ENCODE measurements at places on chromosomes 7 and 10.
A peak's percentile ranks its signal among the peaks of the same experiment; 100 is the strongest.

DNA sequence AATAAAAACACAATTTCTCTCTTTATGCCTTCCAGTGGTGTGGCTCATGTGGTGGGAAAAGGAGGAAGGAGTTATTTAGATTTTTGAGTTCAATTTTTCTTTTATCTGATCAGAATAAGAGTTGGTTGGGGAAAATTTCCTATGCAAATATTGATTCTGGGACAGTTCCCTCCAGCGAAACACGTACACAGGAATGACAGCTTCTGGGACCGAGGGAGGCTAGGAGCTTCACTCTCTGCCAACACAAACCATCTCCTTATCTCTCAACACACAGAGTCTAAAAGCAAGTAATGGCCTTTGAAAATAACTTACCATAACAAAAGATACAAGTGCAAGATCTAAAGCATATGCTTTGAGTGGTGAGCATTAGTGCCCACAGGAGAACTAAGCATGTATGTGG, 122.7 kb downstream of the RAPGEF5 start:
- DNase-seq, result no peak

DNA sequence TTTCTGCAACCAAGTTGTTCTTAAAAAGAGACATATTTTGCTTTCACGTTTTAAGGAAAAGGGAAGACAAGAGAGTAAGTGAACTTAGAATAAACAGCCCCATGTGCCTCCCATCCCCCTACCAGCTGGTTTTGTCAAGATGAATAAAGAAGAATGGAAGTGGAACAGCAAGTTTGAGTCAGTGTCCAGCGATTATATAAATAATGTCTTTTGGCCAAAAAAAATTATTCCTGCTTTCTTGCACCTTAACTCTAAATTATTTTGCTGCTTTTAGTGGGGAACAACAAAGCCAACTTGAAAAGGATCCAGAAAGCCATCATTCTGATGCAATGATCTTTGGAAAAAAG, 82.4 kb upstream of the TRIL start:
- DNase-seq, result no peak

- no peak for DNase-seq
These were observed 34.4 kb downstream of the PITRM1 start for GRCh38 chr10:3137958-3138726.

GRCh38 chr7:51645702-51646298, 329.2 kb upstream of the COBL start:
- DNase-seq, result no peak

GRCh38 chr7:70647801-70648498, 484.0 kb upstream of the GALNT17 start:
- DNase-seq, result peak; percentile 43

- DNase-seq, result peak; percentile 46
These were observed 435 bp upstream of the PWWP2B start for GRCh38 chr10:132396494-132397035.

- DNase-seq, result no peak
These were observed 619.2 kb upstream of the GALNT17 start for GRCh38 chr7:70512761-70513160.

- peak; percentile 45 for DNase-seq
These were observed 22.2 kb upstream of the PARP12 start for GRCh38 chr7:140084972-140085371.

- no peak for DNase-seq
These were observed 188.3 kb downstream of the MAD1L1 start for GRCh38 chr7:2044311-2044882.

- DNase-seq, result no peak
These were observed 733 bp downstream of the PRKCQ start for GRCh38 chr10:6579183-6579903.

DNA sequence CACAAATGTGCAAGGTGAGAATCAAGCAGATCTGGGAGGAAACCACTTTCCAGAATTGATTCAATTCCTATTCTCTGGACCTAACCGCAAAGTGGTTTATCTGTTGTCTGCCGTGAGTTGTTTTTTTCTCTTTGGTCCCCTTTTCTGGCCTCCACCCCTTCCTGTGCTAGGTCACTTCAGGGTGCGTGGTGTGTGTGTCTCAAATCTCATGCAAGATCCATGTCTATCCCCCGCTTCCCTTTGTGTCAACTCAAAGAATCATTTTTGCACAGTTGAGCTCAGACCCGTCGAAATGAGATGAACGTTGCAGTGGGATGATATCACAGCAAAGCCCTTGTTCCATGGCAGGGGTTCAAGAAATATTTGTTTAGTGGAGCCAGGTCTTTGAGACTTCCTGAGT, 184.5 kb downstream of the GATA3 start:
- DNase-seq, result no peak

DNA sequence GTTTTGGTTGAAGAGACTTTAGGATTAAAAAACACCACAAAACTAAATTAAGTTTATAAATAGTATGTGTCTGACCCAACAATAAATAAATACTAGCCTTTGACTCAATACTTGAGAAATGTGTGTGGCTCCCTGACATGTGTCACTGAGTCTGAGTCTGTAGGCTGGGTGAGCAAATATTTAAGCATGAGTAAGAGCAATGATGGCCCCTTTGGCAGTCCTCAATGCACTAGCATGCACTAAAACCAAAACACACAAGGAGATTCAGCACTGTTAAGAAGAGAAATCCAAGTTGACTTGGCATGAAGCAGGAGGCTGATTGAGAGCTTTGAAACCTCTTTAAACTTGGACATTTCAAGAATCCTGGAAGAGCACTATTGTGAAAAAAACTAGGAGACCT, 37.1 kb downstream of the CCDC71L start:
- no peak for DNase-seq

DNA sequence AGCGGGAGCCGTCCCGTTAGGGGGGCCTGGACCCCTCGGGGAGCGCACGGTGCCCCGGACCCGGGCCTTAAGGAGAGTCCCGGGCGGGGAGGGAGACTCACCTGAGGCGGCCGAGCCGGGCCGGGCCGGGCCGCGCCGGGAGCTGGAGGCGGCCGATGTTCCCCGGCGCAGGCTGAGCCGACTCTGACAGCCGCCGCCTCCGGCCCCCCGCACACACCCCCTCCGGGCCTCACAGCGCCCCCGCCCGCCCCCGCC, at the start of gene ACHE:
Gene ACHE, minus strand, starts transcription at position 188 of the 255 bp plus-strand sequence. CDS start 1,656 bp downstream, outside the sequence.
- DNase-seq, result no peak

GRCh38 chr7:74267756-74268565, 13.8 kb upstream of the RFC2 start:
- DNase-seq, result no peak

DNA sequence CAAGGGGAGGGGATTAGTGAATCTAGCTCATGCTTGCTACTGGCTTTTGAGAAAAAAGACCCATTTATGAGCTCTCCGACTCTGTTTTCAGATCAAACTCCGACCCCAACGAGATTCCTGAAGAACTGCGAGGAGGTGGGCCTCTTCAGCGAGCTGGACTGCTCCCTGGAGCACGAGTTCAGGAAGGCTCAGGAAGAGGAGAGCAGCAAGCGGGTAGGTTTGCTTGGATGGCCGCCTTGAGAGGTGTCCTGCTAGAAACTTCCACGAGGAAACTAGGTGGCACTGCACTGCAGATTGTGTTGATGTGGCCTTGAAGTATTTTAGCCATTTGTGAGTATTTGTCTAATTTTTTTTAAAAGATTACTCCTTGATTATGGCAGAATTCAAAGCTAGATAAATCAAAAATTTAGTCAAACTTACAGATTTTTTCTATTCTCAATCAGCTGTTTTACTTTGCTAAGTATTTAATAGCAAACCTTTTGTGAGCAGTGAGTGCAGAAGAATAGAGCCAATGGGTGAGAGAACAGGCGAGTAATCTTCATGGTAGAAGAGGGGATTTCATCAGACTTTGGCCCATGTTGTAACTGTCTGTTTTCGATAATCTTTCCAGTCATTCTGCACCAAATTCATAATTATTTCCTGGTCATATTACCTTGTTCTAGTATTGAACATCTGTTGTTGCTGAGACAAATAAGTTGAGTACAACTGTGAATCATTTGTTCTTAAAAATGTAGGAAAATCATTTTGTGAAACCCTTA, 95.4 kb downstream of the CREB5 start:
- no peak for DNase-seq

GRCh38 chr10:70807556-70807955, 8.2 kb upstream of the SGPL1 start:
- DNase-seq, result no peak

DNA sequence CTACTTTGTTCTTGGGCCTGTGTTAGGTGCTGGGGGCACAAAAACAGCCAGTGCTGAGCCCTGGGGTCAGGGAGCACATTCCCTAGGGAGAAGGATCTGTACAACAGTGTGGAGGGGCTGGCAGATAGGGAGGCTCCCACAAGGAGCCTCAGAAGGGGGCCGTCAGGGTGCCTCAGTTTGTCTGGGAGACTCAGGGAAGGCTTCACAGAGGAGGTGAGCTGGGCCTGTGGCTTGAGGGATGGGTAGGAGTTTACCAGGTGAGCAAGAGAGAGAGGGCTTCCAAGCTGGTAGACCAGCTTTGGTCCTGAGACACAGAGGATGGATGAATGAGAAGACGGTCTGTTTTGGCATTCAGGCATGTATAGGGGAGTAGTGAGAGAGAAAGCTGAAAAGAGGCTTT, 52.1 kb downstream of the CAMK1D start:
- no peak for DNase-seq

DNA sequence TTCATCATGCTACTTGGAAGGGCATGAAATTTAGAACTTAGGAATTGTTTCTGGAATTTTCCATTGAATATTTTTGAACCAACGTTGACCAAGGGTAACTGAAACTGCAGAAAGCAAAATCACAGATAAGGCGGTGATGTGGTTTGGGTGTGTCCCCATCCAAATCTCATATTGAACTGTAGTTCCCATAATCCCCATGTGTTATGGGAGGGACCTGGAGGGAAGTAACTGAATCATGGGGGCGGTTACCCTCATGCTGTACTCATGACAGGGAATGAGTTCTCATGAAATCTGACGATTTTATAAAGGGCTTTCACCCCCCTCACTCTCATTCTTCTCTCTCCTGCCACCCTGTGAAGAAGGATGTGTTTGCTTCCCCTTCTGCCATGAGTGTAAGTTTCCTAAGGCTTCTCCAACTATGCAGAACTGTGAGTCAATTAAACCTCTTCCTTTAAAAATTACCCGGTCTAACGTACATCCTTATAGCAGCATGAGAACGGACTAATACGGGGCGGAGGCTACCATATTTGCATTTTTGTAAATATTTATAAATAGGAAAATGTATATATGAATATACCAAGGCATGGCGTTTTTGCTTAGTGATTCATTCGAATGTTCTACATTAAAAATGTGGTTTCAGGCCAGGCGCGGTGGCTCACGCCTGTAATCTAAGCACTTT, 12.4 kb downstream of the NMT2 start:
- no peak for DNase-seq

- no peak for DNase-seq
These were observed 2.7 kb upstream of the CDCA7L start for GRCh38 chr7:21948364-21948763.

GRCh38 chr7:22082886-22083703, 137.4 kb upstream of the CDCA7L start:
- DNase-seq, result peak; percentile 71

- no peak for DNase-seq
These were observed 11.1 kb downstream of the CDK14 start for GRCh38 chr7:90607196-90607595.

DNA sequence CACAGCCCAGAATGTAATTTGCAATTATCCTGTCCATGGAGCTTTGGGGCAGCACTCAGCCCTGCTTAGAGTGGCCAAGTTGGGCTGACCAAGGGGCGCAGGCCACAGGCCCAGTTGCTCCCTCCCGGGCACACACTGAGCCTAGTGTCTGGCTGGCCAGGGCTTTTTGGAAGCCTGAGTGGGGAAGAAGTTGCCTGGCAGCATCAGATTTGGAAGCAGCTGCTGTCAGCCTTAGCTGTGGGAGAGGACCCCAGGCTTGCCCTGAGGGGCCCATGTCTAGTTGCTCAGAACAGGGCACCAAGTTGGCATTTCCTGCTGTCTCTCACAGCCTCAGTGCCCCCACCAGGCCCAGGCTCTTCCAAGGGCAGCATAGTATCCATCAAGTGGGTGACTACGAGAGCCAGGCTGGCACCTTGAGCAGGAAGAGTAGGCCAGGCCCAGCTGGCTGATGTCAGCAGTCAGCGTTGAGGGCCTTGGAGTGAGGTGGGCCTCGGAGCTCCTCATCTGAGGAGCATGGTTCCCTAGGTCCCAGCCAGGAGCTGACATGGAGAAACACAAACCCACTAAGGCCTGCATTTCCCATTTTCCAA, 14.4 kb downstream of the ANTXRL start:
- no peak for DNase-seq

GRCh38 chr10:126160971-126161630, 227.2 kb downstream of the ADAM12 start:
- DNase-seq, result no peak

DNA sequence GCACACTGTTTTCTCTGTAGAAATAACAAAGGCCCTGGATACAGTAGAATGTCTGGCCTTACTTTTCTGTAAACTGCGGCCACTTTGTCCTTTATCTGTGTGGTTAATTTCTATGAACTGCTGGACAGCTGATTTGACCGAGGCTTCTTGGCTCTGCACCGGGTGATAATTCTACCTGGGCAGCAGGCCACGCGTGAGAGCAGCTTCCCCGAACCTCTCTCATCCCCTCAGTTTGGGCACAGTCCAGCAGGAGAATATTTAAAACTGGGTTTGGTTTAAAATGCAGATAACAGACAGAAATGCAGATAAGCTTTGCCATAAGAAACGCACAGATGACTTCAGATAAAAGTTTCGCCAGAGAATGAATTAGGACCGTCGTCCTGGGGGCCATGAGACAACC, 81.0 kb downstream of the CELF2 start:
- DNase-seq, result no peak

DNA sequence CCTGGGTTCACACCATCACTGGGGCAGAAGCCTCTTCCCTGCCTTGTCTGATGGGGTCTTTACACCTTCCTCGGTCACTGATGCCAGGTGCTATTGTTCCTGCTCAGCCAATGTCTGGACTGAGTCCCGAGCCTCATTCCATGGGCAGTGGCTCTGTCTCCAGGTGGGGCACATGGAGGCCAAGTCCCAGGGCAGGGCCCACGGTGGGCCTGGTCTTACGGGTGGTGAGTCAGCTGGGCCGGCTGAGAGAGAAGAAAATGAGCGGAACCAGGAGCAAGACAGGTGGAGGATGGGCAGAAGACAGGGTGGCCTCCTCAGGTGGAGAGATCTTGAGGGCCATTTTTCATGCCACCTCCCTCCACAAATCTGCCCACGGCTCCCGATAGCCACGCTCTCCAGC, 131.7 kb upstream of the FAM20C start:
- DNase-seq, result no peak

DNA sequence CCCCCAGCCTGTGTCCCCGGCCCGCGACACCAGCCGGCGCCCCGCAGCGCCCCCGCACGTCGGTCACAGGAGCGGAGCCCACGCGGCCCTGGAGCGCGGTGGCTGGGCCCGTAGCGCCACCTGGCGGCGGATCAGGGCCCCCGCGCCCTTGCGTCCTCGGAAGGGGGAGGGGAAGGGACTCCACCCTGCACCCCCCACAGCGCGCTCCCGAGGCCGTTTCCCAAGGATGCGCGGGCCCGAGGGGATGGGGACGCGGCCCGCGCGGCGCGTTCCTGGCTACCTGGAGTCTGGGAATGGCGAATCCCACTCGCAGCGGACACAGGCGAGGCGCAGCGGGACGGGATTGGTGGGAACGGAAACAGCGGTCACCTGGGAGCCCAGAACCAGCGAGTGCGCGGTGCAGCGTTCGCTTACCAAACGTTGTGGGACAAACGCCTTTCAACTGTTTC, 23.8 kb upstream of the MKI67 start:
- DNase-seq, result peak; percentile 87

- no peak for DNase-seq
These were observed 182.2 kb downstream of the PHF14 start for GRCh38 chr7:11155883-11156282.

- no peak for DNase-seq
These were observed 1325.5 kb downstream of the XPNPEP1 start for GRCh38 chr10:108597657-108598319.

All from GM18507 (cell line).